ENCODE measurements at places on chromosomes 16 and 17.

DNA sequence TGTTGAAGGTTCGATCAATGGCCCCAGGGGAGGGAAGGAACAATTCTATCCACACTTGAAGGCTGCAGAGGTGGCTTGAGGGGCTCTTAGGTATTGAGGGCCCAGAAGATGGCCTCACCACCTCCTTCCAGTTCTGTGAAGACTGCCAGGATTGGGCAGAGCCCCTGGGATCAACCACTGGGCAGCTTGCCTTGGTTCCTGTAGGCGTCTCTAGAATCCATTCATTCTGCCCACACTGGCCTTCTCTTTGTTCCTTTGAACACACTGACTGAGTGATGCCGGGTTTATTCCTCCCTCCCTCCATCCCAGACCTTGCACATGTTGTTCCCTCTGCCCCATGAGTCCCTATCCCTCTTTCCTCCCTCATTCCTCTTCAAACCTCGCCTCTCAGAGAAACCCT is 50.5 kb downstream of the SYT17 start:
- no peak for DNase-seq

DNA sequence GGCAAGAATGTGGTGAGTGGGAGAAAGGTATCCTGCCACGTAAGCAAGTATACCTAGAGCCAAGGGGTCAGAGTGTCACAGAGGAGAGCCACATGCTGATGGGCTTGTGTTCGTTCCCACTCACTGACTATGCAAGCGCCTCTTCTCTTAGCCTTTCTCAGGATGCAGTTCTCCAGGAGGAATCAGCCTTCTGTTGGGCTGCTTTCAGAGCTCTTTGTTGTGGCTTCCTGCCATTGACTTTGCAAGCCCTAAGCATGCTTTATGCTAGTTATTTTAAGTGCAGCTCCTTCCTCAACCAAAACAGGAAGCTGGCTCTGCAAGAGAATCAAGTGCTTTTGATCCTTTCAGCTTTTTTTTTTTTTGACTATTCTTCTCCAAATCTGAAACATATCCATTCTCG is 66.6 kb downstream of the SIAH1 start:
- no peak for DNase-seq

DNA sequence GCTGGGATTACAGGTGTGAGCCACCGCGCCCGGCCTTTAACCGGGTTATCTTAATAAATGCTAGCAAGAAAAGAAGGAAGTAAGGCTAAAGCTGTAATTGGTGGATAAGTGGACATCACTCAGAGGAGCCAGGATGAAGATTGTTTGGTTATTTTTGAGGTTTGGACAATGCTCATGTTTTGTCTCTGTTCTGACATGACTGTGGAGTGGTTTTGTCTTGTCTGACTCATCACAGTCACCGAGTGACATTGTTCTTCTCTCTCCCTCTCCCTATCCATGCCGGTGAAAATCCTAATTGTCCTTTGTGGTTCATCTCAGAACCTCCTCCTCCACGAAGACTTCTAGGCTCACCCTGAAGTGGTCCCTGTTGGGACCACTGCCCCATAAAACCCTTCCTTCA is 23.5 kb upstream of the GRIN2A start:
- no peak for DNase-seq

DNA sequence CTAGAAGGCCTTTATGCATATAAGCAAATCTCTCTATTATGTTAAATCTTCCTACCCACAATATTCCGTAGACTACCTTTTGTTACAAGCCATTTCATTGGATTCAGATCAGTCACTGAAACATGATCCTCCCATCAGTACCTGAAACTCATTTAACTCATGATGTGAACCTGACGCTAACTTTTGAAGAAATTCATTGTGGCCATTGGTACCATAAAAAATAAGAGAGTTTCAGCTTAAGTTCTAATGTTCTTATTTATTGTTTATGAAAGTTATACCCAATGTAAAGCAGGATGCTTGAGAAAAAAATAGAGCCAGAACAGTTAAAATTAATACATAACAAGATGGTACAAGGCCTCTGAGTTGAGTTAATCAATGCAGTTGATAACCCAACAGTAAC is 439.6 kb downstream of the KCNJ2 start:
- no peak for DNase-seq

- DNase-seq = no peak
Measured at GRCh38 chr16:89456419-89456959, 33.9 kb downstream of the ANKRD11 start.

- no peak for DNase-seq
Measured at GRCh38 chr17:41773190-41773588, 13.3 kb downstream of the JUP start.

- DNase-seq = no peak
Measured at GRCh38 chr17:73290399-73291259, 21.2 kb downstream of the CDC42EP4 start.

GRCh38 chr17:59456923-59457615 is 108.3 kb upstream of the DHX40 start:
- DNase-seq = no peak

DNA sequence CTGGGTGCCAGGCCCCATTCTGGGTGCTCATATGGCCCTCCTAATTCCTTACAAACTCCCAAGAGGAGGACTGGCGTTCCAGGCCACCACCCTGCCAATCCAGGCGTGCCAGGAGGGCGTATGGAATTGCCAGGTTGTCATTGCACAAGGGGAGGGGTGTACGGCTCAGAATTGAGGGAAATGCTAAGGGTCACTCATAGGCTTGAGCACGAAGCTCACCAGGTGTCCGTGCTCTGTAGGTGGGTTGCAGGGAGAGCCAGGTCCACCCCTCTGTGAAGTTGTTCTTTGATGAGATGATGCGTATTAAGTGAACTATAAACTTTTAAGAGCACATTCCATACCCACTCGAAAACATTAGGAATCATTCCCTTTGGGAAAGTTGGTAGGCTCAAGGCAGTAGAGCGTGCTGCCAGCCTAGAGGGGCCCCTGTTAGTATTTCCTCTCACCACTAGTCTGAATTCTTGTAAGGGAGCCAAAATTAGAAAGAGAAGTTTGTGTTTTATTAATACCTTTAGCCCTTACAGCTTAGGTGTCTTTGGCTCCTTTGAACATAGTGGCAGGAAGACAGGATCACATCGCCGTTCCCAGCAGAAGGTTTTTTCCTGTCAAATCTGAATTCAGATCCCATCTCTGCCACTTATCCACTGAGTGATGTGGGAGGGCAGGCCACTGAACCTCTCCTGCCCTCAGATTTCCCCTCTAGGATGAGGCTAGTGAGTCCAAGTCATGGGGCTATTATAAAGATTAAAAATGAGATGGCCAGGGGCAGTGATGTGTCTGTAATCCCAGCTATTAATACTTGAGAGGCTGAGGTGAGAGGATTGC is 38.7 kb upstream of the NFAT5 start:
- DNase-seq = no peak

DNA sequence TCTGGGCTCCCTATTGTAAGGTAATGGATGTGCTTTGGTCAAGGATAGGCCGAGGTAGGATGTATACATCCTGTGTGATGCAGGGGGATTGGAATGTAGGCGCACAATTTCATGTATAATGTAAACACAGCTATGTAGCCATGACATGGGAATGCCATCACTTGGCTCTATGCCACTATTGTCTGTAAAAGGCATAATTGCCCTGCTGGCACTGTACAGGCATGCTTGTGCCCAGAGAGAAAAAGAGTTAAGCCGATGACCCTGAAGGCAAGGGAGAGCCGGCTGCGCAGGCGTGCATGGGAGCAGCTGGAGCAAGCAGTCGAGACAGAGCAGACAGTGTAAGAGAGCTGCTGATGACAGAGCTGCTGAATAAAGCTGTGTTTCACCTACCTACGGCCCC is 212.5 kb upstream of the CPHXL start:
- no peak for DNase-seq

DNA sequence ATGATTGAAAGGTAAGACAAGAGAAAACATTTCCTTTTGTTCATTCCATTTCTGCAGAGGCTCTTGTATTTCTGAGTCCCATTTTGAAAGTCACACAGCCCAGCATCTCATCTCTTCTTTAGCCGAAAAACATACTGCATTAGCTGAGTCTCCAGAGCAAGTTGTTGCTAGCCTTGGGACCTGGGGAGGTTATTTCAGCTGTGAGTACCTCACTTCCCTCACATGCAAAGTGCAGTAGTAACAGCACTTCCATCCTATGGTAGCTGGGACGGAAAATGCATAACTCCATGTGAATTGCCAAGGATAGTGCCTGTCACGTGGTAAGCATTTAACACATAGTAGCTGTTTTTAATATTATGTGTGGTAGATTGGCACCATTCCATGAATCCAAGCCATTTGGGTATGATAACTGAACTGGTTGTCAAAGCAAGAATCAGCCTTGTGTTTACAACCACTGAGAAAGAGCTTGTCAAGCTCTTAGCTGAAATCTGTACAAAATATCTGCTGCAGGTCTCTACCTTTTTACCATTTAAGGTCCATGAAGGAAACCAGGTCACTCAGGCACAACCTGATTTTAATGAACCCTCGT is 345.7 kb downstream of the CDH13 start:
- no peak for DNase-seq

GRCh38 chr17:48871551-48872351 is 20.8 kb upstream of the ATP5MC1 start:
- DNase-seq = no peak

DNA sequence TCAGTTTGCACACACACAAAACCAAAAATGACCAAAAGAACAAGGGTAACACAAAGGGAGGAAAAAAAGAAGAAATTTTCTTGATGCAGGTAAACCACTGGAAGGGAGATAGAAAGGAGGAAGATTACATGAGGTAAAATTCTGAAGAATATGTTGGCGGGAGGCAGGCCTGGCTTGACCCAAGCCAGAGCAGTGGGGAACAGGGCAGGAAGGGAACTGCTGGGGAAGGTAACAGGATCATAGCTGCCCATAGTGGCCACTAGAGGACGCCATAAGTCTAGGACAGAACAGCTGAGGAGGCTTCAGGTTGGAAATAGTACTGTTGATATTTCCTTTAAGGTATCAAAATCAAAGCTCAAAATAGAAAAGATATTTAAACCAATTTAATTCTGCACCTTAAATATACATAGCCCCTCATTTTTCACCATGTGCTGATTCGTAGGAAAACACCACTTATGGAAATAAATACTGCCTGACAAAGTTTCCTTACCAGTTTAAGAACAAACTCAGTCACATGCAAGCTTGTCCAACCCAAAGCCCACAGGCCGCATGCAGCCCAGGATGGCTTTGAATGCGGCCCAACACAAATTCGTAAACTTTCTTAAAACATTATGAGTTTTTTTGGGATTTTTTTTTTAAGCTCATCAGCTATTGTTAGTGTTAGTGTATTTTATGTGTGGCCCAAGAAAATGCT is 15.5 kb downstream of the VPS35 start:
- DNase-seq = peak; percentile 27

- no peak for DNase-seq
Measured at GRCh38 chr17:72392056-72393010, 271.5 kb downstream of the SOX9 start.

- peak; percentile 60 for DNase-seq
Measured at GRCh38 chr17:1109606-1110540, 69.9 kb downstream of the ABR start.

DNA sequence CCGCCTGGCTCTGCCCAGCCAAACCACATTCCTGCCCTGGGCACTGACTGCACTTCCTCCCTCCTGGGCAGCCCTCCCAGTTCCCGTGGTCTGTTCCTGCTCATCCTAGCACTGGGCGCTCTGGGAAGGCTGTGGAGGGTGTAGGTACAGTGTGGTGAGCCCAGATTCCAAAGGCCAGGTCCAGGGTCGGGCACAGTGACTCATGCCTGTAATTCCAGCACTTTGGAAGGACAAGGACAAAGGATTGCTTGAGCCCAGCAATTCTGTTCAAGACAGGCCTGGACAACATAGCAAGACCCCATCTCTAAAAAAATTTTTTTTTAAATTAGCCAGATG is 30.6 kb downstream of the C16orf74 start:
- no peak for DNase-seq

DNA sequence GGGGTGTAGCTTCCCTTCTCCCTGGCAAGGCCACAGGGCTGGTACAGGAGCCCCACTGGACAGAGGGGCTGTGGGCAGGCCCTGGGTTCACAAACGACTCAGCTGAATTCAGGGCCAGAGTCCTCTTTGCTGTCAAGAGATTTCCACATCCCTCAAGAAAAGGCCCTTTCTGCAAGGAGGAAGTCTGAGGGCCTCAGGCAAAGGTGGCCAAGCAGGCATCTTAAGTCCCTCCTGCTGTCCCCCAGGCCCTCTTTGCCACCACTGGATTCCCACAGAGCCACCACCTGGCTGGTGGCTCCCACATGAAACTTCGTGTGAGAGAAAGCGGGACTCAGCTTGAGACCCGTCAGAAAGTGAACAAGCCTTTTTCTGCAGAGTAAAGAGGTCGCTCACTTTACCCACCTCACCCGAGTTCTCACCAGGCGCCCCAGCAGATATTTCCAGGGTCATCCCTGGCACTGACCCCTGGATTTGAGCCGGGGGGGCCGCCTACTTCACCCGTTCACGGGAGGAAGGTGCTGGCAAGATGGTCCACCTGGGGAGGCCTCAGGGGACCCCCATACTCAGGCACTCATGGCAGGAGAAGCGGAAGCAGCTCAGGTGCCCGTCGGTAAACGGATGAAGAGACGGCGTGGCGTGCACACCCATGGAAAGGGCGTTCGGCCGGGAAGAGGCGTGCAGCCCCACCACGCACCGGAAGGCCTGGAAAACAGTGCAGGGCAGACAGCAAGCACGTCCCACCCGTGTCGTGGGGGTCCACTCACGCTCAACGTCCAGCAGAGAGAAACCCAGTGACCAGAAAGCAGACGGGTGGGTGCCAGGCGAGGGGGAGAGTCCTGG is 3.6 kb downstream of the RNF166 start:
- DNase-seq = no peak

Measured in activated naive CD4-positive, alpha-beta T cell treated with anti-CD3 and anti-CD28 coated beads, Interleukin-2, amount 50 U/mL, for 16 hours (primary cell).